ENCODE measurements at places on chromosomes 2 and 18.

- no peak for DNase-seq
Observed at GRCh38 chr2:183348492-183348891, 224.2 kb downstream of the NUP35 start.

DNA sequence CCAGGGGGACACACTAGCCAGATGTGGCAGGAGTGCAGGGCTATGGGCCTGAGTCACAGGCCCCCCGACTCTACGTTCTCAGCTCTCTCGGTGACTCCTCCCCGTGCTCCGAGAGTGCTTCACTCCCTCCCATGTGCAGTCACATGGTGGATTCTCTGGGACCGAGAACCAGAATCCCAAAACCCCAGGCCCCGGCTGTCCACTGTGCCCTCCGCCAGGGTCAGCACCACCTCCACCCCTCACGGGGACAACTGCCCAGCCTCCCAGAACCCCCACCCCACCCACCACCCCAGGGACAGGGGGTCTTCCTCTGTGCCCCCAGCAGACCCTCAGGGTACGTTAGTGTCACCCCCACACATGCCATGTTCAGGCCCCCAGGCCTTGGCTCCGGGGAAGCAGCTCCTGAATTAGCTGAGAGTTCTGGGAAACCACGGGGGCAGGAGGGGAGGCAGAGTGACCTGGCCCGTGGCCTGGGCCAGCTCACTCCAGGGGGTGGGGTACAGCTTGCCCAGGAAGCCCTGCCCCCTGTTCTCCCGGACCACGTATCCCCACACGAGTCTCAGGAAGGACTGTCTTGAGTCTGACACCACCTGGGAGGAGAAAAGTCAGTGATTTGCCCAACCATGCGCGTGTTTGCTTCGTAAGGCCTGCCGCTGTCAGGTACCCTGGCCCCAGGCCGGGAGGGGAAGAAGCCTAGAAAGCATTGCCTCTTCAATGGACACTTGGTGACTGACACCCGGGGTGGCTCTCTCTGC is 4.4 kb downstream of the RAMP1 start:
- DNase-seq: no peak

- no peak for DNase-seq
Observed at GRCh38 chr2:135152361-135152760, 100.3 kb downstream of the RAB3GAP1 start.

DNA sequence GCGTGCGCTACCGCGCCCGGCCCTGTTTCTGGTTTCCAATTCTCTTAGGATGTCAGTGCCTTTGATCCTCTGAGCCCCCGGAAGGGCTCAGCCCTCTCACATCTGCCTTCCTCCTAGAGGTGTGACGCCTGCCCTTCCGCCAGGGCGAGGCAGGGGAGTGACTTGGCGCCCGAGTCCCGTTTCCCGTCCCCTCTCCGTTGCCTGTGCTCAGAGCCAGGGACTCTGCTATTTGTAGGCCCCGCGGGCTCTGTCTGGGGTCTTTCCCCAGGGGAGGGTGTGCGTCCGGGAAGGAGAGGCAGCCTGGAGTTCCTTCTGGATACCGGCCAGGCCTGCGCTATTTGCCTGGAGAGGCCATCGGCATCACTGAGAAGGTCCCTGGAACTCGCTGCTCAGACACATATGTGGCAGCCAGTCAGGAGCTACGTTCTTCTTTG is 103.7 kb upstream of the TAF1B start:
- no peak for DNase-seq

GRCh38 chr2:69192176-69192945 is 179.4 kb downstream of the ANTXR1 start:
- DNase-seq: no peak

DNA sequence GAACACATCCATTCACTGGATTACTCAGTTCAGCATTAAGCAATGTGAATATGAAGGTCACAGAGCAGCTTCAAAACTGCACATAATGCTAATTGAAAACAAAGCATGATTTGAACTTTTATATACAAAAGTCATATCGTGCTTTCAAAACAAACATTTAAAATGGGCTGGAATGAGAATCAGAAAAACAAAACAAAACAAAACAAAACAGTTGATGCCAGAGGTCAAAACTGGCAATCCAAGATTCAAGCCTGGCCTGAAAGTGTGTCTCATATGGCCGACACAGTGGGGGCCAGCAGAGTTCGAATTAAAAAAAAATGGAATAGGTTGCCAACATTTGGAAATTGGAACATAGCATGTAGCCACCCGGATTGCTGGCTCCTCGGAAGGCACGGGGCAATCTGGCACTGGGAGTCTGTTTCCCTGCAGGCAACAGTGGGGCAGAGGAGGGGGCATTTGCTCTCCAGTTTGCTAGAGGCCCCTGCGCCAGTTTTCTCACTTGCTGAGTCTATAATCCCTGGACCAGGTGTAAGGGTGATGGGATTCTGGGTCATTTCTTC is 294.4 kb downstream of the ZNF521 start:
- DNase-seq: no peak

DNA sequence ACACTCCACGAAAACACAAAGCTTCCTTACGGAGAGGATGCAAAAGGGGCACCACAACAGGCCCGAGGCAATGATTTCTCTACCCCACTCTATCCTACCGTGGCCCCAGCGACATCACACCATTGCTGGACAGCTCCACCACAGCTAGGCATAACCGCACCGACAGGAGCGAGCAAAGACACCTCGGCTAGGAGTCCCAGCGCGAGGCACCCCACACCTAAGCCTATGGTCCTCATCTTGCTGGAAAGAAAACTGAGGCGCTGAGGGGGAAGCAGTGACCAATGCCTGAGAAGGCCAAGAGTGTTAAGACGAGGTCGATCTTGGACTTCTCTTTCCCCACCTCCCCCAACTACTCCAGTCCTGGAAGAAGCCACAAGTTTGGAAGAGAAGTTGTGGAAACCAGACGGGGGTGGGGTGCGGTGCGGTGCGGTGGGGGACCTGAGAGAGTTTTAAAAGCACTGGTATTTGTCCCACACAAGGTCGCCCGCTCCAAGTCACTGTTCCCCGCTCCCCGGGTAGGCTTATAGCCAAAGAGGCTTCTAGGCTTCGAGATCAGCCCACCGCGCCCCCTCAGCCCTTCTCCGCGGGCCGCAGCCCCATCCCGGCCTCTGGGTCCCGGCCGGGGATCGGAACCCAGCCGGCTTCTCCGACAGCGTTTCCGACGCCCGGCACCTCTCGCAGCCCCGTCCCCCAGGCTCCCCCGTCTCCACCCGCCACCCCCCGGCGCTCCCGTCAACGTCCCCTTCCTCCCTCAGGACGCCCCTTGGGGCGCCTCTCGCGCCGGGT is 766 bp downstream of the PDE6D start:
- DNase-seq: no peak

DNA sequence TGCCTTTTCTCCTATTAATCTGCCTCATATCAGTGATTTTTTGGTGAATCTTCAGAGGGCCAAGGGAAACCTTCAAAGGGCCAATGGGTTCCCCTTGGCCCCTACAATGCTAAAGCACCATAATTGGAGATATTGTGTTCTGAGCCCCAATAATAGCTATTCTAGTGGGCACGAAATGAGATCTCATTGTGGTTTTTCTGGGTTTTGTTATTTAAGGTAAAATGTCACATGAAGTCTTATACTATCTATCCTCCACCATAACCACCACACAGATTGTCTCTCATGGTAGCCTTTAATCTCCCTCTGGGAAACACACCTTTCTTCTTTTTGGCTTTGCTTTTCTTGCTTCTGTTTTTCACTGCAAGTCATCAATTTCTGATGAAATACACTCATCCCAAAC is 152.8 kb downstream of the B3GNT2 start:
- DNase-seq: no peak

All from right renal pelvis (tissue), 4 donors.